Panc1 (cell line): ENCODE measurements at places on chromosomes 1 and 21.
A peak's percentile ranks its signal among the peaks of the same experiment; 100 is the strongest.

DNA sequence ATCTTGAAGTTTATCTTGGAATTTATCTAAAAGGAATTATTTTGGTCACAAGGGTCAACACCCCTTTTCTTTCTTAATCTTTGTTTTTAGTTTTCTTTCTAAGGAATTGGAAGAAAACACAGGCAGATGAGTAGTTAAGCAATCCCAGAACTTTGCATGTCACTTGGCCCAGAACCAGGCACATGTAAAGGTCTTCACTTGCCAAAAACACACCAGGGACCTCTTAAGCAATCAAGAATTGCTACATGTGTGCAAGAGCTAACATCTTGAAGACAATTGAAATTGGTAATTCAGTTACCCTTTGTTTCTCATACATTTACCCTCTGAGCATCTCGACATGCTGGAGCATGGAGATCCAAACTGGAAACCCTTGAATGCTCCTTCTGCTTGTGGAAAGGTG lies 114.2 kb downstream of the ZC3H11B start:
- no peak for DNase-seq

GRCh38 chr1:244365809-244366208 lies 85.9 kb downstream of the ADSS2 start:
- DNase-seq: no peak

DNA sequence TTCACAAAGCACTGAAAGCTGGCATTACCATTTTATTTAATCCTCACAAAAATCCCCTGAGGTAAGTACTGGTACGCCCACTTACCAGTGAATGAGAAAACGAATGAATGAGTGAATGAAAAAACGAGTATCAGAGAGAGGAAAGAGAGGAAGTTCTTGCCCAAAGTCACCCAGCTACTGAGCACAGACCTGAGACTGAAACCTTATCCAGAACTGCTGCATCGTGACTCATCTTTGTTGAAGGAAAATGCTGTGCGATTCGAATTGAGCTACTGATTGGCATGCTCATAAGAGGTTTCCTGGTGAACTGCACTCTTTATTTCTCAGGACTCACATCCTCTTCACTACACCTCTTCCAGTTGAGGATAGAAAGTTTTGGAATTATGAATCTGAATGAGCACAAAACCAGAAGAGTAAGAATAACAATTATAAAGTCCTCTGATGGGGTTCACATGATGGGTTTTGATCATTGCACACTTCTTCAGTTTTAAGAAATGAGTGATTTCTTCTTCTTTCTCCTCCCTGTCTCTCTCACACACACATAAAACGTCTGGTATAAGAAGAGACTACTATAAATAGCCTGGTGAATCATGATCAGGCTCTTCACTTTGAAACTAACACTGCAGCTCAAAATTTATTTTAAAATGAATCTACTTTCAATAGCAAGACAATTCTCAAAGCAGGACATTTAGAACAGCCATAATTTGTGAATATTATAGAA lies 32.1 kb downstream of the IL12RB2 start:
- no peak for DNase-seq

- no peak for DNase-seq
Observed at GRCh38 chr1:40945491-40945973, 34.0 kb upstream of the CTPS1 start.

DNA sequence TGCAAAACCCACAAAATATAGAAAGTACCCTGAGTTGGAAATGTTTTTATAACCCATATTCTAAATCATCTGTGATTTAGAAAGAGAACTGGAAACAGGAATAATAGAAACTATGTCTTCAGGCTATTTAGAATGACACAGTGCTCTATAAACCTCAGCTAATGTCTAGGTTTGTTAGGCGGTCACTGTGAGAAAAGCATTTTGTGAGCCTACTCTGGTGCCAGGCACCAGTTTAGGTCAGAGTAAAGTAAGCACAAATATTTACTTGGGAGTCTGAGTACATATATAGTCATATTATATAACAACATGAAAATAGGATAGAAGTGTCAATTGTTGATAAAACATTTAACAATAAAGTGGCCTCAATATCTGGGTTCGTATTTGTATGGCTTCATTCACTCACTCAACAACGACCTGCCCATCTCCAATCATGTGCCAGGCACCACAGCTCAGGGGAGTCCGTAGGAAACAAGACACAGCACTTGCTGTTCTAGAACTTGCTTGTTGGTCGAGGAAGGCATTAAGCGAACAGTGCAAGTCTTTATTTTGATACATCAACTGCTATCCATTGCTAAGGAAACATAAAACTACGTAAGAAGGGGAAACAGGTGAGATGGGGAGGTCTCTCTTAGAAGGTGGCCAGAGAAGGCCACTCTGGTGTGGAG lies 37.2 kb downstream of the GNB1 start:
- no peak for DNase-seq

DNA sequence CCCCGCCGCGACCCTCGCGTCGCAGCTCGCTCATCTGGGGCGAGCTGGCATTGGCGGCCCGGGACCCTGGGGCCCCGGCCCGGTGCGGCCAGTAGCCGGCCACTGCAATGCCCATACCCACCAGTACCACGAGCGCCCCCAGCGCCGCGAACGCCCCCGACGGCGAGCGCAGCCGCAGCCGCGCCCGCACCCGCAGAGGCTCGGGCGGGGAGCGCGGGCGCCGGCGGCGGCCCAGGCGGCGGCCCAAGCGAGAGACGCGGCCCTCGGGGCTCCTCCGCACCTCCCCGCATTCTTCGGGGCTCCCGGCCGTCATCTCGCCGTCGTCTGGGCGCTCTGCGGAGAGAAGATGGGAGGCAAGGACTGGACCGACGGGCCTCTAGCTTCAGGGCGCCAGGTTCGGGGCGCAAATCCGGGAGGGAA lies 2.2 kb downstream of the TMEM200B start:
- DNase-seq: no peak

DNA sequence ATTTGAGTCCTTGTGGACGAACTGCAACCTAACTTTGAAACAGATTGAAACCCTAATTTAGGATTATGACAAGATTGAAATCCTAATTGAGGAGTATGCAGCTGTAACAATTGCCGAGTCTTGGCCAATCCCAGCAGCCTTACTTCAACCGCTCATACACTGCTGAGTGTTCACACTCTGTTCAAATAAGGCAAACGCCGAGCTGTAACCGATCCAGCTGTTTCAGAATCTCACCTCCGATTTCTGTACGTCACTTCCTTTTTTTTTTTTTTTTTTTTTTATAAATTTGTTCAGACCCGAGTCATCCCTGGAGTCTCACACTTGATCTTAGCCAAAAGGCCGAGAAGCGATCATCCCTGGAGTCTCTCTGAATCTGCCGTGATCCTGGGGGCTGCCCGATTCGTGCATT lies 22.3 kb upstream of the ATP5PO start:
- DNase-seq: no peak

- DNase-seq: no peak
Observed at GRCh38 chr1:61361931-61362330, 279.6 kb downstream of the NFIA start.

DNA sequence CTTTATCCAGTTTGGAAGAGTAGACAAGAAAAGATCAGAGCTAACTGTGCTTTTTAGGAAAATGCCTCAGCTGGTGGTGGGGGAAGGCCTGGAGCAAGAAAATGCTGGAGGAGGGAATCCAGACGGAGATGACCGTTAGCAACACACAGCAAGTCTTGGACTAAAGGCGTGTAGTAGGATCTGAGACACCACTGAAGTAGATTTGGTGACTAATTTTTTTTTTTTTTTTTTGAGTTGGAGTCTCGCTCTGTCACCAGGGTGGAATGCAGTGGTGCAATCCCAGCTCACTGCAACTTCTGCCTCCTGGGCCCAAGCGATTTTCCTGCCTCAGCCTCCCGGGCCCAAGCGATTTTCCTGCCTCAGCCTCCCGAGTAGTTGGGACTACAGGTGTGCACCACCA lies 41.2 kb downstream of the LPAR3 start:
- DNase-seq: no peak

DNA sequence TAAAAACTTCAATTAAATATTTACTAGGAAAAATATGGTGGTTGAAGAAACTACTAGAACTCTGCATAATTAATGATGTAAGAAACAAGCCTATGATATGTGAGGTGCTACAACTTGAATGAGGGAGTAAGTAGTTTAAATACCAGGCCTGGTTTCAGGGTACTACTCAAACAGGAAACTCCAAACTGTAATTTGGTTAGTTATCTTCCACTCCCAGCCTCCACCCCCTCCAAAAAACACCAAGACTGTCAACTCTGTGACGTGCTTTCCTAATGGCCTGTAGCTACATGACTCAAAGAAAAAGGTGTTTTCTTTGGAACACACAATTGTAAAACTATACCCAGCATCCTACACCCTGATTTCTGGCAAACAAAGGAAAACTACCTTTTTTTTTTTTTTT lies 55.9 kb upstream of the RCC1 start:
- DNase-seq: no peak

GRCh38 chr1:185166106-185166505 lies 9.1 kb downstream of the SWT1 start:
- no peak for DNase-seq

DNA sequence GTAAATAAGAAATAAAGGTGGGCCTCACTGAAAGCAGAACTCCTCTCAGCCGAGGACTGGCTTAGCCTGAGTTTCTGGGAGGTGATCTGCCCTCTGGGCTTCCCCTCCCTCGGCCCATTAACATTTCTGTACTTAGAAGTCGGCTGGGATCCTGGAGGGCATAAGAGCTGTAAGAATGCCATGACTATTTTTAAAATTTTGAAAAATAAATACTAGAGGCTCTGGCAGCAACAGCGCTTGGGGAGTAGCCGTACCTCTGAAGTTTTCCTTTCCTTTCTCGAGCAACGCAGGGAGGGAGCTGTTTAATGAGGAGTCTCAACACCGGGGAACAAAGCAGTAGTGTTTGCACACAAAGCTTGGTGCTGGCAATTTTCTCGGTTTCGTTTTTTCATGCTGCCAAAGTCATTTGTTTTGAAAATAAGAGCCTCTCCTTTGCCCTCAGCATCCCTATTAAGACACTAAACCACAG lies 498.7 kb downstream of the SMYD3 start:
- DNase-seq: no peak

DNA sequence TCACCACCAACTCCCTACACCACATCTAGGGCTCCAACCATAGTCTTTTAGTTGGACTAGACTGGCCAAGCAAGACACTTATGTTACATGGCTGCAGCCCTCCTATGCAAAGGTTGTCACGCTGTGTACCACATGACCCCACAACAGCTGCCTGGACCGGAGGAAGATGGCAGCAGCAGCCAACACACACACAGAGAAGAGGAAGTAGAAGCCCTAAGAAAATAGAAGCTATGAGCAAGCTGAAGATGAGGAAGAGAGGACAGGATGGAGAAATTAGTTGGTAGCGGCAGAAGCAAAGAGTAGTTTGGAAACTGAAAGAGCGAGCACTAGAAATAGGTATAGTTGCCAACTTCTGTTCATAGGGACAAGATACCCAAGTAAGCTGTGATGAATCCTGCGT lies 60.8 kb upstream of the RALGPS2 start:
- no peak for DNase-seq

- DNase-seq: no peak
Observed at GRCh38 chr1:42138586-42138985, 14.6 kb upstream of the GUCA2B start.

- DNase-seq: peak; percentile 70
Observed at GRCh38 chr1:39653546-39654031, 14.1 kb upstream of the HEYL start.

- DNase-seq: no peak
Observed at GRCh38 chr1:207578796-207579435, 66.0 kb upstream of the CR1L start.

GRCh38 chr1:145952903-145953302 lies 4.9 kb downstream of the LIX1L start:
- DNase-seq: no peak
